ENCODE measurements at places on chromosomes 2 and 18.
A peak's percentile ranks its signal among the peaks of the same experiment; 100 is the strongest.

DNA sequence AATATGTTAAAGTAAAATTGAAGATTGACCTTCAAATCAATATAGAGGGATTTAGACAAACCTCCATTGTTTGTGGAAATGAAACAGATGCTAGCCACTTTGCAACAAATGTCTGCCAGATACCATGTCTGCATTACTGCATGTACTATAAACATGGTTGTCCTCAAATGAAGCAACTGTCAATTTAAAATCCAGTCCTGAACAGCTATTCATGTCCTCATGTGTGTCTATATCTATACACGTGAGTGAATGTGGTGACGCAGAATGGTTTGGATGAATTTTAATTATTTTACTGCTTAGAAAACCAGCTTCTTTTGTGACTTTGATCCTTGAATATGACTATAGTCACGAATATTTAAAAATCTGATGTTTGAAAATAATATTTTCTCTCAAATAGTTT is 71.5 kb downstream of the NYAP2 start:
- DNase-seq: no peak

DNA sequence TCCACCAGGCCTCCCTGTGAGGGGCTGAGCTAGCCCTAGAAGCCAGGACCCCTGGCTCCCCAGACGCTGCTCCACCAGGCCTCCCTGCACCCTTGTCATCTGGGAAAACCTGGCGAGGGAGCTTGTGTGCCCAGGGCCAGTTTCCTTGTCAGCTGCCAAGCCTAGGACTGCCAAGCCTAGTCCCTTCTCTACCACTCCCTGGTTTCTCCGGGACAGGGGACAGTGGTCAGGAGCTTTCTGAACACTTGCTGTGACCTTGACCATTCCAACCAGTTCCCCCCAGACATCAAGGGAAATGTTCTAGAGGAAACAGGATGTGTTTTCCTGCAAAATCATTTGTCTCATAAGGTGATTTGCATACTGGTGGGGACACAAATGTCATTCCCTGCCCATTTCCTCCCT is 41.3 kb upstream of the MRPL33 start:
- no peak for DNase-seq

- no peak for DNase-seq
Measured at GRCh38 chr2:15307526-15307925, 253.6 kb downstream of the NBAS start.

GRCh38 chr2:27901234-27901633 is 10.7 kb downstream of the BABAM2 start:
- DNase-seq: peak; percentile 22

DNA sequence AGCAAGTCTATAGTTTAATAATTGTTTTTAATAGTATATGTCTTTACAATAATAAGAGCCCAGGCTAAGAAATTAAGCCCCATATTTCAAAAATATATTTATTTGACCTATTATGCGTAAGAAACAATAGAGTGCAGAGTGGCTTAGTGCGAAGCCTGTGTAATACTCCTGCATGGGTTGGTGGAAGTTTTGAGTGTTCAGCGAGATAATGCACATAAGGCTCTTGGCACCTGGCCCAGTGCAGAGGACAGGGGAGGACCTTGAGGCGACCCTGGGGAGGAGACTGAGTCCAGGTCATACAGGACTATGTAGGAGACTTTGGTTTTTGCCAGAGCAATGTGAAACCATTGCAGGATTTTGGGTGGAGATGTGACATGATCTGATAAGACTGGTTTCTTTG is 132.4 kb upstream of the ST6GAL2 start:
- DNase-seq: no peak

DNA sequence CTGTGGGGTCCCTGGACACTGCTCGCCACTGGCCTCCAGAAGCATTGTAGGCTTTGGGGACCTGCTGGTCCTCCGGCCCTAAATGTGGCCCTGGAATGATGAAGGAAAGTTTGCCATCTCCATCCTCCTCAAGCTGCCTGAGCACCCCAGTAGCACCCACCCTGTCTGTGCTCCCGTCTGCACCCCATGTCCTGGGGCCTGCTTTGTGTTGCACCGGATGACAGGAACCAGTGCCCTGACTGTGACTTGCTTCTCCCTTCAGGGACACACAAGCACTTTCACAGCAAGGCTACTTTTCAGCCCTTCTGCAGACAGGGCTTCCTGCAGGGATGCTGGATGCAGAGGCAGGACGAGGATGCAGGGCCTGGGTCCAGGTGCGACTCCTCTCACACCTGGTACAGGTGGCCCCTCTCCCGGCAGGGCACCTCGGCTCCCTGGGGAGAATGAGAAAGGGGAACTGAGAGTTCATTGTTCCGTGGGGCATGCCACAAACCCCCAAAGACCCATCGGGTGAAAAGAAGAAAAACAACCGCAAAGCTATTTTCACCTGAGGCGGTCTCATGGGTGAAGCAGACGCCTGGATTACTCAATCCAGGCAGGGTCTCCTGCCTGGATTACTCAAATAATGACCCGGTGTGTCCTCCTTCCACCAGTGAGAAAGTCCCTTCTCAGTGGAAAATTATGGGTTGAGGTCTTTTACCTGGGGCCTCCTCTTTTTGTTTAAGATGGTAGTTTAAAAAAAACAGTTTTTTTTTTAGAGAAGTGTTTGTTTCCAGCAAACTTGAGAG is 74.9 kb downstream of the LONRF2 start:
- no peak for DNase-seq

GRCh38 chr2:174827371-174828369 is 63.4 kb upstream of the CHRNA1 start:
- no peak for DNase-seq

GRCh38 chr18:11948852-11949523 is 32.3 kb upstream of the IMPA2 start:
- DNase-seq: no peak

GRCh38 chr2:215280326-215280725 is 31.5 kb upstream of the ATIC start:
- DNase-seq: no peak

GRCh38 chr18:54813977-54814565 is 14.2 kb upstream of the RAB27B start:
- DNase-seq: no peak

DNA sequence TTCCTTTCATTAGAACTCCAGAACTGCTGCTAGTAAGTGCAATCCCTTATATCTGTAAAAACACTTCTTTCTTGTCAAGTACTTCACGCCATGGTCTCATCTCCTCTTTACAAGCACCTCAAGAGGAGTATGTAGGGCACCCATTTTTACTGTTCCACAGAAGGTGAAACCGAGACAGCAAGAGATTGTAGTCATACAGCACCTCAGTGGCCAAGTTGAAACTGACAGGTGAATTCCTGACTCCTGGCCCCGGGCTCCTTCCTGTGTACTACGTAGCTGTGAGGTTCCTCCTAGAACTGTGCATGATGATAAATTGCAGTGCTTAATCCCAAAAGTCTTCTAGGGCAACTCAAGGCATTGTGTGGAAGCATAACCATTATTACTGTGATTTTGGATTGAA is 131.5 kb upstream of the MEIS1 start:
- DNase-seq: no peak

- no peak for DNase-seq
Measured at GRCh38 chr2:155301221-155301620, 602.7 kb downstream of the KCNJ3 start.

- DNase-seq: no peak
Measured at GRCh38 chr2:85470850-85471800, 52.6 kb downstream of the SH2D6 start.

Data from activated CD8-positive, alpha-beta memory T cell treated with anti-CD3 and anti-CD28 coated beads, Interleukin-2, amount 50 U/mL, for 4 hours (primary cell).